NCI-H1105 treated with DMSO at 0.1 percent for 48 hours (cell line): ENCODE measurements at places on chromosomes 2 and 18.

DNA sequence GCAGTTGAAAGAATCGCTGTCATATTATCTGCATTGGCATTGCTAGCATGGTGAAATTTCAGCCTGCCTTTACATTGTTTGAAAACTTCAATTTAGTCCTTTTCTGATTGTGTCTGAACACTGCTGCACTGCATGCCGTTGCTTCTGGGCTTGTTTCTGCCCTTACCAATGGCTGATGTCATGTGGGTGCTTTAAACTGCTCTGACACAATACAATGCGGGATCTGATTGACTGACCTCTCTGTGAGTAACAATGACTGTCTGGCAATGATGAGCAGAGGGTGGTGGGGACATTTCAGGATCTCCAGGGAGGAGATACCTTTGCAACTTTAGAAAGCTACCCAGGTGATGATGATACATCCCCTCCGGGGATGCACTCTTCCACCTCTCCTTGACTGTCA is 119.5 kb upstream of the ZBTB14 start:
- DNase-seq, result no peak

- no peak for DNase-seq
These were observed 28.2 kb downstream of the CRYGD start for GRCh38 chr2:208096080-208096479.

DNA sequence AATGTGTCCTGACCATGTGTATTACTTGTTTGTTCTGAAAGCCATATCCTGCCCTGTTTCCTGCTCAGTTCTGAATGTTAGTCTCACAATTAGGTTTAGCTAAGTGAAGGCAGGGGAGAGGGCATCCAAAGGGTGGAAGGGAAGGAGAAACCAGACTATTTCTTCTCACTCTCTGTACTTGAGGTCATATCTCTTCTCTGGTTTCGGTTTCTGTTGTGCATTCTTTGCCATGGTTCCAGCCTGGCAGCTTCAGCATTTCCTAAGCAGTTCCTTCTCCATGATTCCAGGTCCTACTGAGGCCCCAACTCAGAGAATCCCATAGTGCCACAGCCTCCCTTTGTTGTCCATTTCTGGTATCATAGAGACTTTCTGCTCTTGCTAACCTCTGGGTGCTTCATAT is 40.3 kb upstream of the HNMT start:
- DNase-seq, result no peak

DNA sequence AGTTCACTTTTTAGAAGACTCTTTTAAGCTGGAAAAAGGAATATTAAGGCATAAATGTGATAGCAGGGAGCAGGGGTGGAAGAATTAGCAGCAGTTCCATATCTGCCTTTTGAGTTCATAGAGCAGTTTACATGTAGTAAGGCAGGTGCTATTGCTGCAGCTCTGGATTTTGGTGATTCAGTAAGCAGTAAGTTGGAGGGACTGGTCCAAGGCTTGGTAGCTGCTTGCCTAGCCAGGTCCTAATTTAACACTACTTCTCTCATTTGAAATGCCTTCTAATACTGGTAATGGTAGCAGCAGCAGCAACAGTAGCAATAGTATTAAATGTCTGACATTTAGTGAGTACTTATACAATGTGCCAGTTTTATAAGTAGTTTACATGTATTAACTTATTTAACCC is 30.0 kb downstream of the HAT1 start:
- no peak for DNase-seq
